ENCODE measurements at places on chromosomes 2 and 18.

DNA sequence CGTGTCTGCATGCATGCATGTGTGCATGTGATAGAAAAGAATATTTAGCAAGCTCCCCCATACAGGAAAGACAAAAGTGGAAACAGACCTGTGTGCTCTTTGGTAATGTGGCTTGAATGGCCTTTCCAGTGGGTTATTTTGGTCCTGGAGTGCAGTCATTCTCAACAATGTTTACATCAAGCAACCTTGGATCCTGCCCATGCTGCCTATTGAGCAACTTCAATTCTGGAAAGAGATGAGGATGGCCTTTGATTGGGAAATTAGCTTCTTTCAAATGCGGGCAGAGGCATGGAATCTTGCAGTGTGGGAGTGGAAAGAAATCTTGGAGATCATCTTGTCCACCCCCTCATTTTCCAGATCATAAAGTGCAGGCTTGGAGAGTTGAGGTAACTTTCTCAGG, 87.2 kb upstream of the SMAD2 start:
- DNase-seq = no peak

DNA sequence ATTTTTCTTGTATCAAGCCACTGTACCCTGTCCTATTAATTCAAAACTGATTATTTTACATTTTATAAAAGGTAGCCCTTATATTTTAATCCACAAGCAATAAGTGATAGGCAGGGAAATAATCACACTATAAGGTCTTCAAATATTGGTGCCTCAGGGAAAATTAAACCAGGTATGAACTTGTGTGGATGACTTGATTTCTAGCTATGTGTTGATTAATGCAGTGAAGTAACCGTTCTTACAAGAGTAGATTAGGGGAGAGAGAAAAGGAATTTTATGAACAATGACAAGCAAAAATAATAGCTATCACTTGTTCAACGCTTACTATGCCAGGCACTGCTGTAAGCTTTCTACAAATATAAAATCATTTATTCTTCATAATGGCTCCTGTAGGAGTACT, 199.6 kb downstream of the PTGR3 start:
- DNase-seq = no peak

GRCh38 chr2:221490506-221491060, 81.5 kb downstream of the EPHA4 start:
- no peak for DNase-seq

- DNase-seq = no peak
Measured at GRCh38 chr2:95343429-95344214, 46.5 kb downstream of the KCNIP3 start.

DNA sequence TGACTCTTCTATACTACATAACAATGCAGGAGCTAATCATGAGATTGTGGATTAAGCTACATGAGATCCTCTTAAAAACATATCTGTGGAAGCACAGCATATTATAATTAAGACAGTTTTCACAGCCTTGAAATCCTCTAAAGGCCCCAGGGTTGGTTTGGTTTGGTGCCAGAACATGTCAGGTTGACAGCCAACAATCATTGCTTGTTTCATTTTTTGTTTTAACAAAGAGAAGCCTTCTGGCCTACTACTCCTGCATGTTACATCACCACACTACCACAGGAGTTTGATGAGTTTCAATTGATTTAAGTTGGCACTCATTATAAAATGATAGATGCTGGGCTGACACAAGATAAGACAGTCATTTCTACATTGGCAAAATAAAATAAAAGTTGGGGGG, 255.9 kb upstream of the ERBB4 start:
- DNase-seq = no peak

- peak; percentile 81 for DNase-seq
Measured at GRCh38 chr2:181683518-181684453, 3.5 kb upstream of the NEUROD1 start.

GRCh38 chr2:59900728-59901452, 652.6 kb downstream of the BCL11A start:
- DNase-seq = no peak

- peak; percentile 98 for DNase-seq
Measured at GRCh38 chr2:97868986-97869721, 126.6 kb downstream of the TMEM131 start.

- DNase-seq = no peak
Measured at GRCh38 chr2:41488888-41489287, 558.9 kb upstream of the PKDCC start.

DNA sequence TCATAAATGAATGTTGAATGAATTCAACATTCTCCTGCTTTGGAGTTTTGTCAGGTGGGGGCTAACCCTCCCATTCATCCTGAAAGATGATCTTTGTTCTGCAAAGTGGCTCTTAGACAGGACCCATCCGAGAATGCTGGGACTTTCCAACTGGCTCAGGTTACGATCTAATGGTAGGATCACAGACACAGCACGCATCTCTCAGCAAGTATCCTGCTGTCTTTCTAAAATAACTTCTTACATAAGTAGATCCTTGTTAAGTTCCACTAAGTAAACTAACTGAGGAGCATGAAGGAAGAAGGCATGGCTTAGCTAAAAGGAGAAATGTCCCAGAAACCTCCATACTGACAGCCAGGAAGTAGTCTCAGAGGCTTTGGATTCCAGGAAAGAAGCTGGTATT, 23.7 kb downstream of the CYP27A1 start:
- no peak for DNase-seq

- DNase-seq = no peak
Measured at GRCh38 chr18:2354292-2354691, 217.0 kb downstream of the METTL4 start.

DNA sequence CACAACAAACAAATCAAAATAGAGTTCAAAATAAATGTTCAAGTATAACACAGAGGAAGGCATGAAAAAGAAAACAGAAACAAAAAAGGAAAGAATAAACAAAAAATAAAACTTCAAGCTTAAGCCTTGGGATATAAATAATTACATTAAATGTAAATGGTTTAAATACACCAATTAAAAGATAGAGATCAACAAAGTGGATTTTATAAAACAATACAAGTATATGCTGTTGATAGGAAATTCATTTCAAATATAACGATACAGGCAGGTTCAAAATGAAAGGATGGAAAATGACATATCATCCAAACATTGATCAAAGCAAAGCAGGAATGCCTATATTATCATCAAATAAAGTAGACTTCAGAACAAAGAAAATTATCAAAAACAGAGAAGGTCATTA, 16.7 kb downstream of the EXOC6B start:
- DNase-seq = no peak

- no peak for DNase-seq
Measured at GRCh38 chr2:66461664-66462500, 27.0 kb downstream of the MEIS1 start.

GRCh38 chr18:77557046-77557587, 307.5 kb downstream of the GALR1 start:
- no peak for DNase-seq

DNA sequence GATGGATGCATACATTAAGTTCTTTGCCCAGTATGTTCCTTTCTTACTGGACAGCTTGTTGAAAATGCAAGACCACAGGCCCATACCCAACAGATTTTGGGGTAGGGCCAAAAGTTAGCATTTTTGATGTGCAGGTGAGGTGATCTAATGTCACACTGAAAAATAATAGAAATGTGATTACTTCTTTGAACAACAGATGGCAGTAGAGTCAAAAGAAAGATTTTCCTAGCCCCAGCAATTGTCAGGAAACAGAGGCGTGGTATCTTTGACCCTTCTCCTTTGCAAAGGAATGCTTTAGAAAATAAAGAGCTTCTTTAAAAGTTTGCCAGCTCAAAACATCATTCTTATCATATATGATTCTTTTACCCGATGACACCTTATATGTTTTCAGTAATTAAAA, 343.6 kb upstream of the SYT4 start:
- peak; percentile 26 for DNase-seq

DNA sequence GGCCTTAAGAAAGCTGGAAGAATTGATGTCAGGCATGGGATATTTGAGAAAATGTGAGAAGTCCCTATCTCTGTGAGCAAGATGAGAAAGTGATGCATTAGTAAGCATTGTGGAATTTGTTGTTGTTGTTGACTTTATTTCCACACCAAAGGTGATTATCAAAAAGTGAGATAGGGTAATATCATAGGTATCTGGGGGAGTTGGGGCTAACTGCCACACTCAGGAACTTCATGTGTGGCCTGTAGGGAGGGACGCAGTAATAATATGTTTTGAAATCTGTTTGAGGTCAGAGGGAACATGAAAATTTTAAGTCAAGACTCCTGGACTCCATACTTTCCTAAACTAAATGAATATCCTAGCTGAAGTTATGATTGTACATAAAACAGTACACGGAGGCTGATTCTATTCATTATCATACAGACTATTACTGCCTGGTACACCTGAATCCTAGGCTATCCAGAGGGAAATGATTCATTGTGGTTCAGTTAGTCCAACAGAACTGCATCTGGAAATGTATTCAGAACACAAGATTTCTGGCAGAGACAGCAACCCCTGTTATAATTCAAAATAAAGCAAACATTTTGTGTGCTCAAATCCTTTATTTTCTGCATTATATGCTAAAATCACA, 304.8 kb downstream of the CPS1 start:
- peak; percentile 18 for DNase-seq

DNA sequence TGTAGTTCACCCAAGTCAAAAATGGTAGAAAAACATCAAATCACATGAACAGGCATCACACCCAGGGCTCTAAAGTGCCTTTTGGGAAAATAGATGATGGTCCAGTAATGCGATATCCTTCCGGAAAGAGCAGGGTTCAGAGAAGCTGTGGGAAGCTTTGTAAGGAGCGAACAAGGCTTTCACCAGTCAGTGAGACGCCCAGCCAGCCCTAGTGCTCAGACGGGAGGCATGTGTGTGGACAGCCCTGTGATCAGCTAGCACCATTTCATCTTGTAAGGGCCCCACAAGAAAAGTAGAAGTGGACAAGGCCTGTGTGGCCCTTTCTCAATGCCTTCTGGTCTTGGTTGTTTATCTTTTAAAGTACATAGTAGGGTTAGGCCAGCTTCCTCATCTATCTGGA, 76.1 kb downstream of the SMIM21 start:
- no peak for DNase-seq

- no peak for DNase-seq
Measured at GRCh38 chr2:58908501-58909154, 667.5 kb upstream of the FANCL start.

DNA sequence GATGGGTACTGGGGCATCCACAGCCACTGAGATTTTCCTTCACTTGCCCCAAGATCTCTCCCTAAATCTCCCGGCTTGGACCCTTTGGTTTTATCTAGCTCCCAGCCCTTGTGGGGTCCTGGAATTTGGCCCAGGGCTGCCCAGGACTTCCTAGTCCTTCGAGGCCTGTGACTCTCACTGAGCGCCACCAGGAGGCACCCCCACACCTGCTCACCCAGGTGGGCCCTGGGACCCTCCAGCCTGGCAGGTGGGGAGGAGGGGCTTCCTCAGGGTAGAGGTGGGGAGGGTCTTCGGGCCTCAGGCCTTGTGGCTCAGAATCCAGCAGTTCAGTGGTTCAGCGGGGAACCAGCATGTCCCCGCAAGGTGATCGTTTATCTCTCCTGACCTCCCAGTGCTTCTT, 11.9 kb upstream of the PRSS56 start:
- DNase-seq = no peak

DNA sequence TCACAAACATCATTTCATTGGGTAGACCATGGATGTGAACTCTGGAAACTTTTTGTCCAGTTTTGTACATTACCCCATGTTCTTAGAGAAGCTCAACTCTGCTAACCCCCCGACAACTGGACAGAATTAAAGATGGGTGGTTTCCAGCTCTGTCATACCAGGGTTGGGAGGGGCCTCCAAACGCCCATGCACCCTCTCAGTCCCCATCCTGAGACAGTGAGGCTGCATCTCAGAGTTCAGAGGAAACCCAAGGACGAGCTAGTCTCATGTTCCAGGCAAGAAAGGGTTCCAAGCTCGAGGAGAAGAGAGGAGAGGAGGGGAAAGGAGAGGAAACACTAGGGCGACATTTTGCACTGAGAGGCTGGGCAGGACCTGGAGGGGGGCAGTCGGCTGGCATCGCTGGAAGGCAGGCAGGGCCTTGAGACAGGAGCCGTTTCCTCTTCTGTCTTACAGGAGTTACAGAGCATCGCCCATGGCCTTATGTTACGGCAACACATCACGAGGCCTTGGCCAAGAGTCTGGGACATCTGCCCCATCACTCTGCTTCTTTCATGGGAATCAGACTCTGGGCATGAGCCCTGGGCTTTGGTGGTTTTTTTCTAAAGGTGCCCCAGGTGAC, 16.4 kb downstream of the MAL start:
- no peak for DNase-seq

DNA sequence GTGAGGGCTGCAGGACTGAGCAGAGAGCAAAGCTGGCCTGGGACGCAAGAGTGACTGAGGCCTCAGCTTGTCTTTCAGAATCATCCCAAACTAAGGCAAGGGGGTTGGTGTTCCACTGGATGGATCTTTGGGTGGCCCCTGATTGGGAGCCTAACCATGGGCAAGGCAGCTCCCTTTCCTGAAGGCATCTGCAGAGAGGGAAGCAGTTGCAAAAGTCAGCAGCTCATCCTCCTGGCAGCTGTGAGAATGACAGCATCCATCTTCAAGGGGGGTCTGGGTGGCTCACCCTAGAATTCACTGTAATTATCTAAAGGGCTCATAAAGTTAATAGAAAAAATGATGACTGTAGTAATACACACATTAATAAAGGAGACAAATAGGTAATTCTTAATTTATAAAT, 46.5 kb upstream of the RAB31 start:
- peak; percentile 50 for DNase-seq
